Osteocyte (in vitro differentiated cells): ENCODE measurements at places on chromosomes 5 and 9.

- no peak for DNase-seq
Measured at GRCh38 chr5:122413722-122414121, 101.7 kb downstream of the SNCAIP start.

- DNase-seq: no peak
Measured at GRCh38 chr9:88319936-88320747, 68.1 kb upstream of the SPIN1 start.

DNA sequence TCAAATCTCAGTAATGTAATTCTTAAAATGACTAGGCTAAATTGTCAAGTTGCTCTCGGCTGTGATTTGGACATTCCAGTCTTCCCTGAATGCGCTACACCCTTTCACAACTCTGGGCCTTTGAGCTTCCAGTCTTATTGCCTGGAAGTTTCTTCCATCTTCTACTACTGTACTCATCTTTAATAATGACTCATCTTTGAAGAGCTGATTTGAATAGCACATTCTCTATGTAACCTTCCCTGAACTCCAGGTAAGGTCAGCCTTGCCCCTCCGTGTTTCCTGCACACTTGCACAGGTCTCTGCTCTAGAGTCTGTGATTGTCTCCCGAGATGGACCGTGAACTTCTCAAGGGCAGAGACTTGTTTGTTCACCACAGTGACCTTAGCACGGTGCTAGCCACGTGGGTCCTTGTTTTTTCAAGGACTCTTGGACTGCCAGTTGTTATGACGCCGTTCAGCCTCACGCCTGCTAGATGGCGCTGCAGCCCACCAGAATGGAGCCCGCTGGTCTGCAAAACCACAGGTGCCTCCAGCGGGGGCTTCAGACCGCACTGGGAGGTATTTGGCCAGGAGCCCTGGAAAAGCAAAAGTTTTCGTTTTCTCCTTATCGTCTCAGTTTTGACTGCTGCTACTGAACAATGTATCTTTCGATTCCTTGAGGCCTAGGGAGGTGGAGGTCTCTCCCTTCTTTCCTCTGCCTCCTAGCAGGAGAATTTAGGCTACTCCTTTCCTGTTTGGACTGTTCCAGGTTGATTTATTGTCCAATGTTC is 44.4 kb downstream of the SEC61B start:
- peak; percentile 87 for DNase-seq

GRCh38 chr9:137679695-137680305 is 61.0 kb downstream of the EHMT1 start:
- DNase-seq: no peak

- DNase-seq: no peak
Measured at GRCh38 chr9:114140850-114141249, 14.5 kb upstream of the COL27A1 start.

DNA sequence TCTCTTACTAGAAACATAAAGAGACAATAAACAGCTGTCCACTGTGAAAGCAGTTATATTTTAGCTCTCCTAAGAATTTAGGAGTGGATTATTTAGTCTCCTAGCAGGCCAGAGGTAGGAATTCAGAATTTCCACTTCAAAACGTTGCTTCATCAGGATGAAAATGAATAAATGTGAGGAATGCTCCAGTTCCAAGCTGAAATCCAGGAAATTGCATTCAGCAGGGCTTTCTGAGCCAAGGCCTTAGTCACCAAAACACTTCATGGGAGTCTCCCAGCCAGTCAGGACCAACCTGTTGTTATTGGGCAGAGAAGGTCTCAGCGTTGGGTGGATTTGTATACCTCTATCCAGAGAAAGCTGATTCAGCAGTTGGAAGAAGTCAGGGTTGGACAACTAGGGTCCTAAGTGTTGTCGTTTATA is 1040.3 kb downstream of the TLE1 start:
- no peak for DNase-seq

DNA sequence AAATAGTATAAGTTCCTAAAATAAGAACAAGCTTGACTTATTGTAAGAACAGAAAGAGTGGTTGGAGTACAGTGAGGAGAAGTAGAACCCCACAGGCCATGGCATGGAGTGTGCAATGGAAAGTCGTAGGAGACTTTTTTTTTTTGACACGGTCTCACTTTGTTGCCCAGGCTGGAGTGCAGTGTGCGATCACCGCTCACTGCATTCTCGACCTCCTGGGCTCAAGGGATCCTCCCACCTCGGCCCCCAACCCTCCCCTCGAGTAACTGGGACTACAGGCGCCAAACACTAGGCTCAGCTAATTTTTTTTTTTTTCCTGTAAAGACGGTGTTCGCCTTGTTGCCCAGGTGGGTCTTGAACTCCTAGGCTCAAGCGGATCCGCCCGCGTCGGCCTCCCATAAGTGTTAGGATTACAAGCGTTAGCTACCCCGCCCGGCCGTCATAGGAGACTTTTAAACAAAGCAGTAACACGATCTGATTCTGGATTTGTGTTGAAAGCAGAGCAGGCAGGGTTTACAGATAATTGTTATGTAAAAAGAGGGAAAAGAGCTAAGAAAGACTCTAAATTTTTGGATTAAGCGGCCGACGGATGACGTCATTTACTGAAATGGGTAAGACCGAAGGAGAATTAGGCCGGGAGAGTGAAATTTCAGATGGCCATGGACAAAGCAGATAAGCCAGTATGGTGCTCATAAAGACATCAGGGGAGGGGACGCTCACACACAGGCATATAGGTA is 752 bp downstream of the TSTD2 start:
- no peak for DNase-seq

- no peak for DNase-seq
Measured at GRCh38 chr5:68557162-68557936, 341.8 kb downstream of the PIK3R1 start.

DNA sequence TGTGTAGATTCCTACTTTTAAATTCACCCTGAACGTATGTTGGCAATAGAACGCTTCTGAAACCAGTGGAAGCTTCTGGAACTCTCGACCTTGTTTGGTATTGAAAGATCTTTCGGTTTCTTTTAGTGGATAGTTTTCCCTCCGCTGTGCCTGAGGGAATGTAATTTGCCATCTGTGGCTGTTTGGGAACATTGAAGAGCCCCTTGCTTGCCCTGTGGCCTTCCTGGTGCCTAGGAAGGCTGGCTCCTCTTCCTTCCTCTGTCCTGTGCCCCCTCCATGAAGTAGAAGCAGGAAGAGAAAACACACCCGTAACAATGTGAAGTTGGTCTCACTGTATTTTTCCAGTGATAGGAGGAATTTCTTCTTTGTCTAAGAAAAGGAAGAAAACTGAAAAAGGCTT is 274.3 kb downstream of the AOPEP start:
- no peak for DNase-seq

- no peak for DNase-seq
Measured at GRCh38 chr9:108466304-108466703, 389.5 kb downstream of the ACTL7B start.

DNA sequence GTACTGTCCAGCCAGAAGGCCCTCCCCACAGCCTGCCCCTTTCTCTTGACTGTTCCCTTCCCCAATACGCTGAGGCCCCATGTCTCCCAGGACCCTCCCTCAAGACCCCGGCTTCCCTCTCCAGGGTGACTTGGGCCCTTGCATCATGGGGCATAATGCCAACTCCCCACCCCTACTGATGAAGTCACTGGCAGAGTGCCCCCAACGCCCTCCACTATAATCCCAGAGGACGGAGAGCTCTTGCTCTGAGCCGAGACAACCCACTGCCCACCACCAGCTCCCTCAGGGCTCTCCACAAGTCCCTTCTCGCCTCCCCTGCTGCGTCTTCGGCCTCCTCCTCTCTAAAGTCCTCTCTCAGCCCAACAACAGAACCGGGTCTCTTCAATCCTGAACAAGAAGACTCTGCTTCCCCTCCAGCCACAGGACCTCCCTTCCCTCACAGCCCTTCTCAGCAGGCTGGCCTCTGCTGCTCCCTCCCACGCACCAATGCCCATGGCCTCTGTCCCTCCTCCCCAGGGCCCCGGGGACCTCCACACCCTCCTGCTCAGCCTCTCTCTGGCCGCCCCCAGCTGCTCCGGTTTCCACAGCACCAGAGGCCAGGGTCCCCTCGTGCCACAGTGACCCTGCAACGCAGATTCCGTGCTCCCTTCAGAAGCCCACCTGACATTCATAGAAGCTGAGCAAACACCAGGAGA is 47.6 kb downstream of the ADAMTS2 start:
- no peak for DNase-seq
